ENCODE measurements at places on chromosomes 13 and 19. TPM values are rescaled to one million over a fixed set of nuclear protein-coding genes. Genes with fewer than 3 reads are reported as not detected.

- DNase-seq: no peak
These were observed 5.7 kb upstream of the RXFP2 start for GRCh38 chr13:31733647-31734046.

GRCh38 chr19:44668985-44669764 is 2.1 kb upstream of the CEACAM19 start:
- DNase-seq: peak; percentile 36

DNA sequence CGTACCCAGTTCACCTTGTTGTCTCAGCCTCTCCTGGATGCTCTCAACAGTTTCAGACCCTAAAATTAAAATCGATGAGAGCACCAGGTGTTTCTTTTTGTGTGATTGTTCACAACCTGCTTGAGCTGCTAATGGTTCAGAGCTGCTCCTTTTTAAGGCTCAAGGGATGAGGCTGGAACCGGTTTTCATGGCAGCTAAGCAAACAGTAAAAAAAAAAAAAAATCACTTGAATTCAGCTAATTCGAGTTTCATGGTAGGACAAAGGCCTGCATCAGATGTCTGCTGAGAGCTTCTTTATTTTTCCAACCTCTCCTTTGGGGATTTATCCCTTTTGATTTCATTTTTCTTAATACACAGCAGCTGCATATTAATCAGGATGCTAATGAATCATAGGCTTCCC is 6.5 kb downstream of the SYCE2 start:
- DNase-seq: no peak

DNA sequence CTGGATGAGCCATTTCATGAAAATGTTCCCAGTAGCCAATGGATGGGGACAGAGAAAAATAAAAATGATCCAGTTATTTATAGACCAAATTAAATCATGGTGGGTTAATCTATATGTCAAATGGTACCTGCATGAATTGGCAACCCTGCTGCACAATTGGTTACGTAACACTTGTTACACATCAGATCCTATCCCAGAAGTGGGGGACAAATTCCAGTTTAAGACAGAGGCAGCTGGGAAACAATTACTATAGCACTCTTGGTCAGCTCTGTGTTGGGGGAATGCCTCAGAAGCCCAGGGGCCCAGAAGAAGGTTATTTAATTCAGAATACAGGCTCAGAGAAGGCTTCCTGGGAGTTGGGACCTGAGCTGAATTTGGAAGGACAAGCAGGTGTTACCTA is 81.1 kb upstream of the FLT1 start:
- DNase-seq: no peak

The GPR32 gene
- total RNA-seq: not detected

The HIPK4 gene
- total RNA-seq: not detected
